Activated naive CD8-positive, alpha-beta T cell treated with anti-CD3 and anti-CD28 coated beads, Interleukin-2, amount 10 ng/mL, durations not matched to agents 7 days and 5 days (primary cell): ENCODE measurements at places on chromosomes 13 and 19. TPM values are rescaled to one million over a fixed set of nuclear protein-coding genes. Genes with fewer than 3 reads are reported as not detected.

OLFM4 gene
- total RNA-seq, result not detected

CRB3 gene
- 3.5 TPM for total RNA-seq

DNA sequence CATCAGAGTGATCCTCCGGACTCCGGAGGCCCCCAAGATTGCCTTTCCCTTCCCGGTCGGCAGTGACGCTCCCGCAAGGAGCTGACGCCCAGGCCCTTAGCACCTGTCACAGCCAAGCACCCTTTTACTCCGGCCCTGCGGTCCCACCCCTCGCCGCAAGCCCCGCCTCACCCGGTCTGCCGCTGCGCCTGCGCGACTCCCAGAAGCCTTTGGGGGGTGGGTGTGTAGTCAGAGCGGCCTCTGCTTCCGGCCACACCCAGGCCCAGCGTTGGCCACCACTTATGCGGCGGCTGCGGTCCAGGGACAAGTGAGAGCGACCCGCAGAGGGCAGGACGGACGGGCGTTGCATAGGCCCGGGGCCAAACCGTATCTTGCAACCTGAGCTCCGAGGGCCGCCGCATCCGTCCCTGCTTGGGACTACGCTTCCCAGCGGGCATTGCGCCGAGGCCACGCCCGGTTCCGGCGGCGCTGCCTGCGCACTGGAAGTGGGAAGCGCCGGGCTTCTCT, 441 bp upstream of the ZFP28 start:
- H3K27me3 ChIP-seq, result no peaks in the 10 kb centered on the region
- peaks cover 16% of the 10 kb centered on the region for H3K4me1 ChIP-seq
- H3K27ac ChIP-seq, result peak overlapping the region; percentile 98
- H3K36me3 ChIP-seq, result peaks cover 41% of the 10 kb centered on the region
- H3K4me3 ChIP-seq, result peak overlapping the region; percentile 95

LIM2 gene
- total RNA-seq, result not detected

- no peaks in the 10 kb centered on the region for H3K36me3 ChIP-seq
- no peak overlapping the region for H3K27ac ChIP-seq
- no peak overlapping the region for H3K4me3 ChIP-seq
- H3K4me1 ChIP-seq, result no peaks in the 10 kb centered on the region
- DNase-seq, result no peak
- H3K27me3 ChIP-seq, result no peaks in the 10 kb centered on the region
Measured at GRCh38 chr13:83281654-83282053, 600.6 kb downstream of the SLITRK1 start.

DNA sequence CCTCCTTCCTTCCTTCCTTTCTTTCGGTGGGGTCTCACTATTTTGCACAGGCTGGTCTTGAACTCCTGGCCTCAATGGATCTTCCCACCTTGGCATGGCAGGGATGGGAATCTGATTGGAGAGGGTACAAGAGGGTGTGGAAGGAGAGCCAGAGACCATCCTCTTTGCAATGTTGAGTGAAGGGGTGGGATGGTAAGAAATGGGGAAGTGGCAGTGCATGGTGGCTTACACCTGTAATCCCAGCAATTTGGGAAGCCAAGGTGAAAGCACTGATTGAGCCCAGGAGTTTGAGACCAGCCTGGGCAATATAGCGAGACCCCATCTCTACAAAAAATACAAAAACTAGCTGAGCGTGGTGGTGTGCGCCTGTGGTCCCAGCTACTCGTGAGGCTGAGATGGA, 5.5 kb downstream of the BLOC1S3 start:
- no peak for DNase-seq
- no peak overlapping the region for H3K4me3 ChIP-seq
- H3K27me3 ChIP-seq, result no peaks in the 10 kb centered on the region
- no peak overlapping the region for H3K27ac ChIP-seq
- peaks cover 19% of the 10 kb centered on the region for H3K4me1 ChIP-seq

- no peak overlapping the region for H3K4me3 ChIP-seq
- DNase-seq, result no peak
- no peaks in the 10 kb centered on the region for H3K36me3 ChIP-seq
- no peaks in the 10 kb centered on the region for H3K27me3 ChIP-seq
Measured at GRCh38 chr13:112182846-112183531, 116.0 kb downstream of the SOX1 start.

DNA sequence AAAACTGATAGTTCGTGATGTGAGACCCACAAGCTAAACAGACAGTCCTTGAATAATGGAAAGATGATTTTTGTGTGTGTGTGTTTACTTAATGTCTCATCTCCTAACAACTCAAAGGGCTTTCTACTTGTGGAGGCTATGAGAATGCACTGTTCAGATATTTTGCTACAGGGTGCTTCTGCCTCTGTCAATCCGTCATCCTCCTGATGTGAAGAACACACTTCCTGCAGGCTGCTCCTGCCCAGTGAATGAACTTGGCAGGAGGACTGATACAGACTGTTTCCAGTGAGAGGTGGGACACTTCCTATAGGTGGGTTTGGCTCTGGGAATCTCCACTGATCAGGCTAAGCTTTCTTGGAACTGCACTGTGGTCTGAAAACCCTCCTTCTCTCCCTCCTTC, 168.4 kb upstream of the STARD13 start:
- H3K36me3 ChIP-seq, result no peaks in the 10 kb centered on the region
- no peak overlapping the region for H3K4me3 ChIP-seq
- H3K4me1 ChIP-seq, result no peaks in the 10 kb centered on the region
- no peak overlapping the region for H3K27ac ChIP-seq
- H3K27me3 ChIP-seq, result peaks cover 3% of the 10 kb centered on the region
